Smooth muscle cell of trachea (primary cell): ENCODE measurements at places on chromosomes 1 and 21. TPM values are rescaled to one million over a fixed set of nuclear protein-coding genes. Genes with fewer than 3 reads are reported as not detected.

The CHRNB2 gene
- total RNA-seq, result under 0.01 TPM in 1 of 2 replicates, not detected in the other

The SPRR2B gene
- total RNA-seq, result not detected in 2 replicates

The FOXD3 gene
- total RNA-seq, result not detected in 2 replicates

The DIRAS3 gene
- total RNA-seq, result 0.58 and 1.3 TPM in 2 replicates
